ENCODE measurements at places on chromosomes 5 and 9.

- DNase-seq = no peak
Measured at GRCh38 chr5:61507232-61507631, 175.2 kb downstream of the ZSWIM6 start.

- no peak for DNase-seq
Measured at GRCh38 chr9:117485176-117485575, 70.3 kb upstream of the ASTN2 start.

GRCh38 chr9:97508852-97509251 lies 7.4 kb downstream of the TMOD1 start:
- DNase-seq = no peak

DNA sequence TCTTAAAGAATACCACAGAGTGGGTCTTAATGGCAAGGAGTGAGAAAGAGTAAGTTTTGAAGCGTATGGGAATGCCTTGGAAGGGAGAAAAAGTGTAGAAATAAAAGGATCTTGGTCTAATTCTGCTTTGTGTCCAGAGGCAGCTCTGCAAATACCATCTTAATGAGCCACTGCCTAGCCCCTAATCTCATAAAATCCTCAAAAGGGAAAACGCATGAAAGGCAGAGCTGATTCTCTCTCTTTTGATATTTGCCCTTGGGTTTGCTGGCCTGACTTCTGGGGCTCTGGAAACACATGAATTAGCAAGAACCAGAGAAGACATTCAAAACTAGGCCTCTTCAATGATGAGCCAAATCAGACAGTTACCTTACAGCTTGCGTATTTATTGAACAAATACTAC lies 28.1 kb downstream of the NREP start:
- DNase-seq = no peak

GRCh38 chr5:150192462-150192861 lies 2.6 kb downstream of the SLC6A7 start:
- DNase-seq = no peak

GRCh38 chr5:173665326-173665725 lies 48.9 kb upstream of the BOD1 start:
- no peak for DNase-seq

DNA sequence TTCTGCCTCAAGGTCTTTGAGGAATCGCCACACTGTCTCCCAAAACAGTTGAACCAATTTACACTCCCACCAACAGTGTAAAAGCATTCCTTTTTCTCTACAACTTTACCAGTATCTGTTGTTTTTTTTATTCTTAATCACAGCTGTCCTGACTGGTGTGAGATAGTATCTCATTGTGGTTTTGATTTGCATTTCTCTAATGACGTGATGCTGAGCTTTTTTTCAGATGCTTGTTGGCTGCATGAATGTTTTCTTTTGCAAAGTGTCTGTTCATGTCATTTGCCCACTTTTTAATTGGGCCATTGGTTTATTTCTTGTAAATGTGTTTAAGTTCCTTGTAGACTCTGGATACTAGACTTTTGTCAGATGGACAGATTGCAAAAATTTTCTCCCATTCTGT lies 400.0 kb downstream of the DEPDC1B start:
- no peak for DNase-seq

- DNase-seq = no peak
Measured at GRCh38 chr5:95554331-95554646, 488 bp downstream of the SKIC3 start.

DNA sequence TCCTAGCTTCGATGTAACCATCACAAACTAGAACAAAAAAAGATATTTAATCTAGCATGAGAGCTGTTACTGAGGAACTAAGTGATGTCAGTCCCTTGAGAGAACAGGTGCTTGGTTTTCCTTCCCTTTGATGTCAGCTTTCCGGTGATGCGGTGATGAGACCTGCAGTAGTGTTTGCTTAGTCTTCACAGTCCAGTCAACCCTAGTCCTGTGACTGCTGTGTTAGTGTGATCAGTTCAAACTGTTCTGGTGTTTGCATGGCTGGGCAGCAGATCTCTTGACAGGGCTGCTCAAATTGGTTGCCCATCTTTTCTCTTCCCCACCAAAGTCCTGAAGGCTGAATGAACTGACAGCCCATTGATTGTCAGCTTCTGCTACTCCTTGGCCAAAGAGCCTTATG lies 608.6 kb upstream of the DAB2 start:
- DNase-seq = no peak

GRCh38 chr9:1276474-1276873 lies 226.3 kb downstream of the DMRT2 start:
- no peak for DNase-seq

DNA sequence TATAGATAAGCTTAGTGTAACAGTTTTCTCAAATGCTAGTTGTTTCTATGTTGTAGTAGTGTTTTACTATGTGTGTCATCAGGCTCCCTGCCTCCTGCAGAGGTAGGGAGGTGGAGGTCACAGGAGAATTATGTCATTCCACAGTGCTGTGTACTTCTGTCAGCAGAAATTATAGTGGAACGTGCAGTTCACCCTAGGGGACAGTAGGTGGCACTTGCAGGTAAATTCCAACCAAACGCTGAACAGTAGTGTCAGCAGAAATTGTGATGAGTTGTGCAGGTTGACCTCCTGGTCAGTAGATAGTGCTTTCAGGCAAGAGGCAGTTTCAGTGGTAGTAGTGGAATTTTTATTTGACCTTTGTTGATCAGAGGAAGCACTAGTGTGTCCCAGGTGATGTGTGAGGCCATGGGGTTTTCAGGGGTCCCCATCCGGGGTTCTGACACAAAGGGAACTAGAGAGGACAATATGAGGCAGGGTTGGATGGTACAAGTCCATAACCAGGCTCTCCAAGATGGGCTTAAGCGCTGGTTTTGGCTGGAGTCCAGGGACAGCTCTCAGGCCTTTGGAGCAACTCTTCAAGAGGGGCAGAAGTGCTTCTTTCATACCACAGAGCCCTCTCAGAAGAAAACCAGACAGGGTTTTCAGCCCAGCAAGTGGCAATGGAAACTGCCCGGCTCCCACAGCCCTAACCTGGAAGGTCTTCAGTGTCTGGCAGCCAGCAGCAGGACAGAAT lies 402.9 kb downstream of the CYLC2 start:
- no peak for DNase-seq

GRCh38 chr9:69746859-69747560 lies 12.8 kb downstream of the PTAR1 start:
- DNase-seq = no peak

DNA sequence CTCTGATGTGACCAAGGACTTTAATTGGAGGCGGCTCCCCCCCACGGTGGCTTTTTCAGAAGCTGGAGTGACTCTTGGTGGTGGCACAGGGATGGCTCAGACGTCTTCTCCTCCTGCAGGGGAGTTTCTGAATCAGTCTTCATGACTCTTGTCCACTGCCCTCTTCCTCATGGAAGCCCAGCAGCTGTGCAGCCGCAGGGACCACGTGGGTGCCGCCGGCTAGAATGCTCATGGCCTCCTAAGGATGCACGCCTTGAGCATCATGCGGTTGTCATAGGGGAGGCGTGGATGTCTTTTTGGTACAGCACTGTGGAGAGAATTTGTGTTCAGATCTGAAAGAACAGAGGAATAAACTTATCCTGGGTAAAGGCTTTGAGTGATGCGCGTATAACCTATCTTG lies 1.3 kb downstream of the TEX53 start:
- no peak for DNase-seq

DNA sequence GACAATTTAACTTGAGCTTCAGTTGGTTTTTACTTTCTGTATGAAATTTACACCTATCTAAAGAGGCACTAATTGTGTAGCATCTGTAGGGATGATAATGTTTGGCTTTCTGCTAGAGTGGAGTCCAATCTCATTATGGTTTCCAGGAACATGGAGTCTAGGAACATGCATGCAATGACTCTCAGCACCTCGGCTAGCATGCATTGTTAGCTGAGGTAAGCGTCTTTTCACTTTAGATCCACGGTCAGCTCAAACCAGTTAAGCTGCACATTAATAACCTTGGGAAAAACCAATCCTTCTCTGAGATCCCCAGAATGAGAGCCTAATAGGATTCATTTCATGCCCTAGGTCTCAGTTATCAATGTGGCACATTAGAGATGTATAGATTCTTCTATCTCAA lies 7.8 kb upstream of the GDA start:
- no peak for DNase-seq

- no peak for DNase-seq
Measured at GRCh38 chr5:73899055-73899454, 273.1 kb downstream of the ARHGEF28 start.

DNA sequence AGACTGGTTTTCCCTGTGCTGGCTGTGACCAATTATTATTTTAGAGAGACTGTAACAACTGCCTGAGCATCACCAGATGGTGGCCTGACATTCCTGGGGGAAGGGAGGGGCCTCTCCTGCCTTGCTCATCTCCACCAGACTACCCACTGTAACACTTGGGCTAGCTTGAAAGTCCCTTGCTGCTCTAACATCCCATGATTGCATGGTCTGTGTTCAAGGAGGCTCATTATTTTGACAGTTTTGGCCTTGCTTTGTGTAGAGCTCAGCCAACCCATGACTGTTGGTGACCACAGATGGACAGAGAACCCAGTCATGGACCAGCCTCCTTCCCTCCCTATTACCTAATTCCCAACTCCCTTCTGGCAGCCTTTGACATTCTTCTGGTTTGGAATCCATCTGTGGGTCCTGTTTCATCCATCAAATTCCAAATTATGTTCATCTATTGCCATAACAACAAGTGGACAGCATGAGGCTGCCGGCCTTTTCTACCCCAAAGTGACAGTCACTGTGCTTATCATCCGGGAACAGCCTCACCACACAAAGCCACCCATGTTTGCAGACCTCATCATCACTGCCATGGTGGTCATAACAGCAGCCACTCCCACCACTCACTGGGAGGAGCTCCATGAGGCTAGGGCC lies 49.0 kb upstream of the ICE1 start:
- no peak for DNase-seq

- no peak for DNase-seq
Measured at GRCh38 chr5:112483704-112484103, 64.6 kb upstream of the EPB41L4A start.

GRCh38 chr5:140312067-140312790 lies 9.3 kb upstream of the PFDN1 start:
- DNase-seq = no peak

DNA sequence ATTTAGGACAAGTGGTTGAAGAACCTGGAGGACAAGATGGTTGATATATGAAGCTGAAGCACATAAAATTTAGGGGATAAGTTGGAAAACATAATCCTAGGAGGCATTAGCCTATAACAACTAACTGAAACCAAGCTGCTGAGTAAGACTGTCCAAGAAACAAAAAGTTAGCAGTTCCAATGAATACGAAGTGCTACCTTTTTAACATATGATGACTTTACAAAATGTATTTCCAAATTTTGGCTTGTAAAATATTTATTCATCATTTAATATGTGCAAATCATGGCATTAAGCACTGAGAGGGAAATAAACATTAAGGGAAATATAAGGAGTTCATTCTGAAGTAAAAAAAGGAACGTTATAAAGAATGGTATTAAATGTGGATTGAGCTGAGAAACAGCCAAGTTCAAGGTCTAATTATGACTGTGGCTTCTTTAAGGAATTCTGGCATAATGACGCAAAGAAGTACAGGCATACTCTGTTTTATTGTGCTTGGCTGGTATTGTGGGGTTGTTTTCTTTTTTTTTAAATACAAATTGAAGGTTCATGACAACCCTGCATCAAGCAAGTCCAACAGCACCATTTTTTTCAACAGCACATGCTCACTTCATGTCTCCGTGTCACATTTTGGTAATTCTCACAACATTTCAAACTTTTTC lies 7.7 kb downstream of the RAPGEF6 start:
- no peak for DNase-seq

GRCh38 chr9:14349447-14350348 lies 35.8 kb upstream of the NFIB start:
- no peak for DNase-seq

GRCh38 chr9:86766912-86767311 lies 180.4 kb downstream of the GAS1 start:
- no peak for DNase-seq

GRCh38 chr5:111627862-111628261 lies 115.5 kb upstream of the STARD4 start:
- DNase-seq = no peak

GRCh38 chr5:98898743-98899142 lies 30.1 kb downstream of the CHD1 start:
- DNase-seq = no peak

DNA sequence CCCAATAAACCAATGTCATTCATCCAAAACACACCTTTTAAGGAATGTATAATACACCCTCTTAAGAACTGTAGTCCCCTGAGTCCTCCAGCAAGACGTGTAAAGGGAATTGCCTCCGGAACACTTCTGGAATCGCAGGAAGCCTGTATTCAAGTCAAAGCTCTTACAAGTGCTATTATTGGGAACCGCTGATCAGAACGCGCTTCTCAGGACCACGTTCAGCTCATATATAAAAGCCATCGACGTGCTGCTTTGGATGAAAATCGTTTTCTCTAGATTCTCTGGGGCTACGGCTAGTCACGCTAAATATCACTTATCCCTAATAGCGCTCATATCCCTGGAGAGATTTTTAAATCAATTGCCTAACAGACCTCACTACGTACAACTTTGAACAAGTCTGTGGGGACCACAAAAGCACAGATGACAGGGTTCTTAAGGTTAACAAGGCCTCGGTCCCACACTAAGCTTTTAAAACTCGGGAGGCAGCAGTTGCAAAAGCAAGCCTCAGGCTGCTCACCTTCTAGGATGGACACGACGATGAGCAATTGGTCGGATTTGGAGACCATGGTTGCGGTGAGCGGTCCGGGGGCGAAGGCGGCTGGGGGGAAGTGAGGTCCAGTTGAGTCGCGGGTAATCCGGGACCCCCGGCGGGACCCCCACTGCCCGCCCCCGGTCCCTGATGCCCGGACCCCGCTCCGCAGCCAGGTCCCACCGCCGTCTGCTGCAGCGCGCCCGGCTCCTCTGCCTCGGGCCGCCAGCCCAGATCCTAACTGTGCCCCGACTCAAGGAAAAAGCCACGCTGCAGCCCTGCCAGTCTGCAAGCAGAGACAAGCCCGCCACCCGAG lies 548 bp downstream of the CEP120 start:
- no peak for DNase-seq

DNA sequence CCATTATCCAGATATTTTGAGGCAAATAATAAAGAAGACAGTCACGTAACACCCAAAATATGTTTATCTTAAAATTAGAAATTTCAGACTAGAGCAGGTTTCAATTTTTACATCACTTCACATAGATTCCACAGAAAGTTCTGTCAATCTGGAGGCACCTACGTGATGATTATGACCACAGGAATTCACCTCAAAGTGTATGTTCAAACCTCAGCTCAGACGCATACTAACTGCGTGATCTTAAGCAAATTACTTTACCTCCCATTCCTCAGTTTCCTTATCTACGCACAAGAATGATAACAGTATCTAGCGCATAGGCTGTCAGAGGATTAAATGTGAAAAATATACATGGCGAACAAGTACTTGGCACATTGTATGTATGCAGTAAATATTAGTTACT lies 5.9 kb upstream of the CDH6 start:
- DNase-seq = no peak

DNA sequence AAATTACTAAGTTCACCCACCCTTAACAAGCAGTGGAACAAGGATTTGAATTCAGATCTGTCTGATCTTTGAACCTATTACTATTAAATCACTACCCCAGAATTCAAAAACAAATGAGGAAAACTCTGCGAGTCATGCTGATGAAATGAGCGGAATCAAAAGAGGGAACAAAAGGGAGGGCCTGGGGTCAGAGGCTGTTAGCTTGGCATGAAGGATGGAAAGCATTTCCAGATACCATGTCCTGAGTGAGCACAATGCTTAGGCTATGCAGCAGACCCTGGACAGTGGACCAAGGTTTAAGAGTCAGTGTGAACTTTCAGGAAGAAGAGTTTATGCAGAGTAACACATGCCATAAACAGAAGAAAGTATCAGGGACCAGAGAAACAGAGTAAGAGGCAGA lies 30.5 kb downstream of the GRIA1 start:
- DNase-seq = no peak

GRCh38 chr9:34961574-34962490 lies 3.7 kb downstream of the PHF24 start:
- DNase-seq = no peak
